ENCODE measurements at places on chromosomes 7 and 10.

- DNase-seq, result peak; percentile 24
These were observed 188.7 kb downstream of the DNAJB6 start for GRCh38 chr7:157525491-157525915.

GRCh38 chr10:127880557-127880956 is 12.2 kb downstream of the CLRN3 start:
- DNase-seq, result no peak

DNA sequence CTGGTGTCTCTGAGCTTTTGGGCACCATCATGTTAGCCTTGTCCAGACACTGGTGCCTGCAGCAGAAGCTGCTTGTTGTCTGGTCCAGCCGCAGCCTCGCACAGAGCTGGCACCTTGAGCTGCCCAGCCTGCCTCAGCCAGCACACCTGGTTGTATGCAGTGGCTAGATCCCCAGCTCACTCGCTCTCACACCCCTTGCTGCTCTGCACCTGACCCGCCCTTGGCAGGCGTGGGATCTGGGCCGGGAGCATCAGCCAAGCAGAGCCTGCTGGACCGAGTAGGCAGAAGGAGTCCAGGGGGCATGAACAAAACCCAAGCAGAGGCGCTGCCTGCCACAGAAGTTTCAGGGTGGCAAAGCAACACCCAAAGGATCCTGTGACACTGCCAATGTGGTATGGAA is 79.7 kb upstream of the ITGB1 start:
- no peak for DNase-seq

DNA sequence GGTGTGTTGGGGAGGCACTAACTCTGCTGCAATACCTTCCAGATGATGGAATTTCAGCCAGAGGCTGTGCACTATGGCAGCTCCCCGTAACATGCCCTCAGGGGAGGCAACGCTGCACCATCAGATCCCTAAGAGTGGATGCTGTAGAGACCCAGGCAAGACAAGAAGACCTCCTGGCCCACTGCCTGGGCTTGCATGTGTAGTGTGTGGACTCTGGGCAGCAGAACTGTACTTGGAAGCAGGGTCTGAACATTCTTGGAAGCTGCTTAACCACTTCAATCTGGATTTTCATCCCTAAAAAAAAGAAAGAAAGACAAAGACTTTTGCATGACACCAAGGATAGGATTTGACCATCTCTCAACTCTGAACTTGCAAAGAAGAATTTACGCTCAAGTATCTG is 297.5 kb upstream of the NRP1 start:
- DNase-seq, result no peak

DNA sequence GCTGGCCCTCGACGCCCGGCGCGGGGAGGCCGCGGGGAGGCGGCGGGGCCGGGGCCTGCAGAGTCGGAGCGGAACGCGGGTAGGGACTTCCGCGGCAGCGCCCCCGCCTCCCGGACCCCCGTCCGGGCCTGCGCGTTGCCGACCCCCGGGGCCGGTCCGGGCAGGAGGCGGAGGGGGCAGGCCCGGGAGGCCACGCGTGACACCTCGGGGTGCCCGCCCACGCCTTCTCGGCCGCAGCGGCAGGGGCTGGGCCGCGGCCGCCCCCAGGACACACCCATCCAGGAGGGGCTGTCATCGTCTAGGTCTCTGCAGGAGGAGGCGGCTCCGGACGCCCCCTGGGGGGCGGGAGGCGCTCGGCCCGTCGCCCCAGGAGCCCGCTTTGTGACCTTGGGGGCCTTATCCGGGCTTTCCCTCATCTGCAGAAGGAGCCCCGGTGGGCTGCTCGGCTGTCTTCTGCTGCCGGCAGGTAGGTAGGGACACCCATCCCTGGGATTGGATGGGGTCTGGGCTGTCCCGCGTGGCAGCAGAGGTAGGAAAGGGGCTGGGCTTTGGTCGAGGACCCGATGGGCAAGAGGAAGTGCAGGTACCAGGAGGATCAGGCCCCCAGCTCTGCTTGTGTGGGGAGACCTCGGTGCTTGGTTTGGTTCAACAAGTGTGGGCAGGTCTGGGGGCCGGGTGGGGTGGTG is 569 bp downstream of the ZNF316 start:
- DNase-seq, result peak; percentile 40

GRCh38 chr10:70355051-70356021 is 27.1 kb downstream of the LRRC20 start:
- no peak for DNase-seq

GRCh38 chr7:10212649-10213048 is 761.0 kb upstream of the PHF14 start:
- DNase-seq, result no peak

DNA sequence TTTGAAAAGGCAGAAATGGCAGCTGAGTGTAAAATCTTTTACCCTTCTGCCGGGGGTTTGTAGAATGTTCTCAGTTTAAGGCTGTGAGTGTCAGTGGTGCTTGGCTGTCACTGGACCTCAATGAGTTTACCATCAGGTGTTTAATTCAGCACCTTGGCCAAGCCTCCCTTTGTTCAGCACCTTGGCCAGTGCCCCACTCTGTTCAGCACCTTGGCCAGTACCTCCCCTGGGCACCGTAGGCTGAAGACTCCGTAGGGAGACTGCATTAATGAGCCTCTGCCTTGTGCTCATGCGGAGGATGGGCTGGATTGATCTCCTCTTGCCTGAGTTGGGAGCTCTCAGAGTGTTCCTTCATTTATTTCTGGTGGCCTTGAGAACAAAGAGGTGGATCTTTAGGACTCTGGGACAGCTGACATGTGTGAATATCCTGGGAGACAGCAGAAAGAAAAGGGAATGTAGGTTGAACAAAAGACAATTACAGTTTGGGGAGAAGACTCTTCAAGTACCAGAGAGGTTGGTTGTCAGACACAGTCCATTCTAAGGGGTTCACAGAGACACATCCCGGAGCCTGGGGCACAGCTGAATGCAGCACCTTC is 1.6 kb downstream of the FAM24A start:
- DNase-seq, result peak; percentile 24

GRCh38 chr10:110368002-110368401 is 63.3 kb upstream of the SMNDC1 start:
- peak; percentile 68 for DNase-seq

- DNase-seq, result no peak
These were observed 7.6 kb upstream of the C10orf105 start for GRCh38 chr10:71727105-71727737.

DNA sequence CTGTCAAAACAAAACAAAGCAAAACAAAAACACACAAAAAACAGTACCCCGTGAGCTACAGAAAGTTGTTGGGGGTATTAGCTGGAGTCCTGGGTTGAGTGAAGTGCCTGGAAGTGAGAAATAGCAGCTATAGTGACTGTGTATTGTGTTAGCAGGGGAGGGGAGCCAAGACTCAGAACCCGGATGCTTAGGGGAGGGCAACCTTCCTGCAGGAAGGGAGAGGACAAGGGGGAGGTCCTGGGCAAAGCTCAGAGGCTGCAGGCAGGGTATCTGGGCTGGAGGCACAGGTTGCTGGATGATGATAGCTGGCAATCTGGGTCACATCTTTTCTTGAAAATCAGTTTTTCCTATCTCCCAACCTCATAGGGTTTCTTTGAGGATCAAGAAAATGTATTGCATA is 75.8 kb upstream of the PARD3 start:
- DNase-seq, result no peak

- no peak for DNase-seq
These were observed 197.1 kb downstream of the ADAM12 start for GRCh38 chr10:126191192-126191591.

DNA sequence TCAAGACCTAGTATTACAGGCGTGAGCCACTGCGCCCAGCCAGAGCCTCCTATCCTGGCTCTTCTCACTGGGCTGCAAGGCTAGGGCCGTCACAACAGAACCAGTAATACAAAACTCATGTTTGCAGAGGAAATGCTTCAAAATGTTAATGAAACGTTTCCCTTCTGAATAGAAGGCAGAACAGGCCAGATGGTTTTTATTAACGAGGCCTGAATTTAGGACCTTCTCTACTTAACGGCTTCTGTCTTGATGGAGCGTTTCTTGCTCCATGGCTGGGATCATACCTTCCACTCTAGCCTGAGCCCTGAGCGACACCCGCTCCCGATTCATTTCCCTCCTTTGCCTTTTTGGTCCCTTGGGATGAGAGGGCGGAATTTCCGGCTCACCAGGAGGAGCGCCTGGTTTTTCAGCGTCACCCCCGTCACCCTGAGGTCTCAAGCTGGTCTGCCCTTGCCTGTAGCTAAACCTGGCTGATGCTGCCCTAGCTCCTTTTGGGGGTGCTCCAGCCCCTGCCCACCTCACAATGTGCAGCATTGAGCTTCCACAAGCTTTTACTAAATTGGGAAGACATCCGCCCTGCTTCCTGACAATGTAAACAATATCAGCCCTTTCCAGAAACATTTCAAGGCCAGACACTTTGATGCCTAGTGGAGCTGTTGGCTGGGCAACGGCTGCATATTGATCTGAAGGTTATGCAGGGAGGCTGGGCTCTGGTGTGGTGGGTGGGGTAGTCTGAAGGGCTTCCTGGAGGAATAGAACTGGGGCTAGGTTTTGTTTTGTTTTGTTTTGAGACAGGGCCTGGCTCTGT is 5.2 kb downstream of the CLIP2 start:
- no peak for DNase-seq

DNA sequence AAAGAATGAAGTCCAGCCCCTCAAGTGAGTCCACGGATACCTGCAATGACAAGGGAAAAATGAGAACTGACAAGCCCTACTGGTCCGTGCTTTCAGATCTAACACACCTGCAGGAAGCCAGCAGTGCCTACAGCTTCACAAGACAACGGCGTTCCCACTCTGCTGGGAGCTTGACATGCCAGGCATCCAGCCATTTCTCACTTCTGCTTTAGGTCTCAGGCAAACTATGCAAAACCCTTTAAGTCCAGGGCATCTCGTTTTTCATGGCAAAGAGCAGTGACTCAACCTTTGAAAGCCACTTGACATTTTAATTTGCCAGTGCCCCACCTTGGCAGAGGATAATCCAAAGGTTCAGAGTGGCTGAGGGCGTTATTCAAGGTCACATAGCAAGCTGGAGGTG is 49.1 kb upstream of the GPAM start:
- no peak for DNase-seq

DNA sequence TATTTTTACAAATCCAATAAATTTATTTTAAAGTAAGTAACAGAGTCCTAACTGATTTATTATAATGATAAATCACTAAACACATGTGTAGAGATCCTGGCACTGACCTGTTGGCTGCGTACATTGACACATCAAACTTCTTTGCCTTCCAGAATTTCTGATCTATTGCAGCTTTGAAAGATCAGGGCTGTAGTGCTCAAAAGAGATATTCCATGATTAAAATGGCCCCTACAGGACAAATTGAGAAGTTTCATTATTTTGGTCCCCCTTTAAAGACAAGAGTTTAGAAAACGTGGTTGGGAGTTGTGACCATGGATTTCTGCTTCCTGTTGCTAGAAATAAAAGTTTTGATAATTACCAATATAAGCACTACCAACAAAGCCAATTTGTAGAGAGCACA is 87.7 kb upstream of the PDK4 start:
- DNase-seq, result peak; percentile 38

GRCh38 chr7:2870471-2870931 is 26.4 kb upstream of the GNA12 start:
- DNase-seq, result peak; percentile 61

- no peak for DNase-seq
These were observed 8.9 kb downstream of the ANK3 start for GRCh38 chr10:60380781-60381180.

DNA sequence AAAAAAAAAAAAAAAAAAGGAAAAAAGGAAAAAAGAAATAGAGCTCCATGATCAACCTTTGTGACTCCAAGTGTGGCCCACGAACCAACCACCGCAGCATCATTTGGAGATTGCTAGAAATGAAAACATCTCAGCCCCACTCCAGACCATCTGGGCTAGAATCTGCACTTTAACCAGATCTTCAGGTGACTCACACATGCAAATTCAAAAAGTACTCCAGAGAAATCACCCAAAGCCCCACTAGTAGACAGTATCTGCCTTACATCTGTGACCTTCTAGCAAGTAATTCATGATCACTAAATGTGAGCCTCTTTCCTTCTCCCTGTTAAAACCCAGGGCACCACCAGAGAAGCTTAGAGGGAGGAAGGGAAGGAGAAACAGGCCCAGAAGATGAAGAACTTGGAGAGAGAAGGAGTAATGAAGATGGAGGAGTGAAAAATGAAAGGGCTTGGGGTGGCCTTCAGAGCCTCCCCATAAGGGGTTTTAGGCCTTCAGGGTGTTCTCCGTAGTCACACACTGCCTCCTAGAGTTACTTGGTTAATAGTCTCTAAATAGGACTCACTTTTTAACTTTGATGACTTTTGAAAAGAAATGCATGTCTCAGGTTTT is 94.0 kb downstream of the SLC37A3 start:
- peak; percentile 10 for DNase-seq

- no peak for DNase-seq
These were observed 253.3 kb downstream of the TNS3 start for GRCh38 chr7:47328392-47329319.

DNA sequence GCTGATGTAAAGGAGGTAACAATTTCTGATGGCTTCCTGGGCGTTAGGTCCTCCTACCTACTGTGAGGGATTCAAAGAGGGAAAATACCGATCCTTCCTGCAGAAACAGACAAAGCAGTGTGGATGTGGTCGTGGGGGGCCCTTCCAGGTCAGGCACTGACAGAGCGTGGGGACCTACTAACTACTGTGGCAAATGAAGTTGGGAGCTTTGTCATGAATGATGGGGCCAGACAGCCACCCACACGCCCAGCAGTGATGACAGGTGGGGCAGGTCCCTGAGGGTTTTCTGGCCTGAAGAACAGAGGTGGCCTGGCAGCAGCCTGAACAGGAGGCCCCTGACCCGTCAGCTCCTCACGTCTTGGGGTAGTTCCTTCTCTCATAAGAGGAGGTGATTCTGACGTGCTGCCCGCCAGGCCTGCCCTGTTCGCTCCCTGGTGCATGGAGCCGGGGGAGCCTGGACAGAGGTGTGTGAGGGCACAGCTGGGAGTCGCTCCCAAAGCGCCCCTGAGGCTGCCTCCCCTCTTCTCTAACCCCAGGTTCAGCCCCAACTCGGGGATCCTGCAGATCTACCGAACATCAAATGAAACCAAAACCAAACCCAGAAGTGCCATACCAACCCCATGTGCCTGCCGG is 4.2 kb downstream of the ATP6V0E2 start:
- DNase-seq, result no peak

All from HT1080 (cell line).